AG09309 (cell line): ENCODE measurements at places on chromosomes 6 and 20.

DNA sequence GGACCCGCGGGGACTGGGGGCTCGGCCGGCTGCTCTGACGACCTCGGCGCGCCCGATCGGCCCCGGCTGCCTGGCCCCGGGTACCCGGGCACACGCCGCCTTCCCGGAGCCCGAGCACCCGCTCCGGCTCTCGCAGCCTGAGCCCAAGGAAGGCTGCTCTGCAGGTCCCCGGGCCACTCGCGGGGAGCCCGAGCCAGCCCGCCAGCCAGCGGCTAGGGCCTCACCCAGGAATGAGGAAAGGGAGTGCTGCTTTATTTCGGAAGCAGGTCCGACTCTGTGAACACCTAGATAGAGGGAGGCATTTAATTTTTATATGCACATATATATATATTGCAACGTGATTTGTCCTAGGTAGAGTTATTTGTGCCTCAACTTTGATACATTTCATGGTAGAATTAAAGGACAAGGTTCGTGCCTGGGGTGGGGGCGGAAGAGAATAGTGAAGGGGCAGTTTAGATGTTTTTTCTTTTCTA is 15.5 kb downstream of the FOXA2 start:
- DNase-seq: no peak

DNA sequence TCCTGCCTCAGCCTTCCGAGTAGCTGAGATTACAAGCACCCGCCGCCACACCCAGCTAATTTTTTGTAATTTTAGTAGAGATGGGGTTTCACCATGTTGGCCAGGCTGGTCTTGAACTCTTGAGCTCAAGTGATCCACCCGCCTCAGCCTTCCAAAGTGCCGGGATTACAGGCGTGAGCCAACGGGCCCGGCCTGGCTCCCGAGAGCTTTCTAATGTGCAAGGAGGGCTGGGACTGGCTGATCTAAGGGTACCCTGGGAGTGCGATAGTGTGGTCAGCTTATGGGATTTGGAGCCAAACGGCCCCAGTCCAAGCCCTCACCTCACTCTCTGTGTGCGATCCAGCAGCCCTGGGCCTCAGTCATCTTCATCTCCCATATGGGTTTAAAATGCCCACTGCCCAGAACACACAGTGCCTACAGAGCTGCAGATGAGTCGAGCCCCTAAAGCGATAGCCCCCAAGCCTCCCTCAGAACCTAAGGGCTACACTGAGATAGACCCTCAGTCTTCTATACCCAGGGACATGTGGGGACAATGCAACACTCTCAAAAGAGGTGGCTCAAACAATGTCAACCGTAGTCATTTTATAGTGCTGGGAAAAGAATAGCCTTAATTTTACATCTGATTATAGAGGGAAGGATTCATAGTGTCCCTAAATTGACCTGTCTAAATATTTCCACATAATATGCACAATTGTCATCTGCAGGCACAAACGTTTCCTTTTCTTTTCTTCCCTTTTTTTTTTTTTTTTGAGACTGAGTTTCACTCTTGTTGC is 50.1 kb downstream of the SSR1 start:
- no peak for DNase-seq

- no peak for DNase-seq
Observed at GRCh38 chr6:107668743-107669474, 155.2 kb downstream of the SCML4 start.

DNA sequence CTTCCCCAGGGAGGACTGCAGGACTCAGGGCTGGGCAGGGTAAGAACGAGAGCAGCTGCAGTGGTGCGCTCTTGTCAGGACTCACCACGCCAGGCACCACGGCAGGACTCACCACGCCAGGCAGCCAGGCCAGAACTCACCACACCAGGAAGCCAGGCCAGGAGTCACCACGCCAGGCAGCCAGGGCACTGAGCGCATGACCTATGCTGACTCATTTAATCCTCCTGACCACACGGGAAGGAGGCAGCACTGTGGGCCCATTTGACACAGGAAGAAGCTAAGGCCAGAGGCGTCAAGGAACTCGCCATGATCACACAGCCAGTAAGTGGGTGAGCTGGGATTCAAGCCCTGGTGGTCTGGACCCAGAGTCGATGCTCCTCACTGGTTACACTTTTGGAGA is 189.3 kb downstream of the PREX1 start:
- no peak for DNase-seq

DNA sequence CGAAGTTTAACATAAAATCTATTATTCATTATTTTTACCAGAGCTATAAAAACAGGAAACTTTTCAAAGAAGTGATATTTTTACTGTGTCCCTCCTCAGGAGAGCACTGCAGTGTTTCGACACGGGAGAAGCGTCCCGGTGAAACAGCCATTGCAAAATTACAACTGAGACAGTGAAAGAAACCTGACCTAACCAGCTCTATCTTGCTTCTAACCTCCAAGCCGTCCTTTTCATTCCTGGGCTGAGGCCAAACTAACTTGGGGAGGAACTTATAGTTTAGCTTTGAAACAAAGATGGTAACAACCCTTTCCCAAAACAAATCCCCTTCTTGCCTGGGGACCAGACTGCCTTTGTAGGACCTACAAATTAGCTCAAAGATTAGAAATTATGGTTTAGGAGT is 79.2 kb downstream of the WDR27 start:
- no peak for DNase-seq

DNA sequence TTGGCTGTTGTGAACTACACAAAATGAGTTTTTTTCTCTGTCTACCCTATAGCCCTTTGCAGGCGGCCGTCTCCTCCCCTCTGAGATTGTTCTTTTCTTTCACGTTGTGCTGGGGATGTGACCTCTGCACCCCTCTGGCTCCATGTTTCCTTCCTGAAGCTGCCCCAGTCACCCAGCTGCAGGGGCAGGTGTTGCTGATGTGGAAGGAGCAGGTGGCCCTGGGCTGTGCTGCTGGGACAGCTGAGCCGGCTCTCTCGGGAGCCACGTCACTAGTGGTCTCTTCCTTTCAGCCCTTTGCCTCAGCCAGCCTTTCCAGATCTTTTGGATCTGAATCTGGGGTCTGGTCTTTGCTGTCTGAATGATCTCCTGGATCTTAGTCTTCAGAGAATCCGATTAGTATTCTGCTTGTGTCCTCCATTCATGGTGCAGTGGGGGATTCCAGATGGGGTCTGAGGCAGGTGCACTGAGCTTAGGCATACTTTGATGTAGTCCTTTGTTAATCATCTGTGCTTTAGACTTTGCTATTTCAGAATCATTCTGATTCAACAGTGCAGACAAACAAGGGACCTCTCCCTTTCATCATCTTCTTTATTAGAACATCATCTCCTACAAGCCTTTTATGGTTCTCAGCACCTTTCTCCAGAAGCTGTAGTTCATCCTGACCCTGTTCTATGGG is 31.4 kb downstream of the TMEM181 start:
- no peak for DNase-seq

DNA sequence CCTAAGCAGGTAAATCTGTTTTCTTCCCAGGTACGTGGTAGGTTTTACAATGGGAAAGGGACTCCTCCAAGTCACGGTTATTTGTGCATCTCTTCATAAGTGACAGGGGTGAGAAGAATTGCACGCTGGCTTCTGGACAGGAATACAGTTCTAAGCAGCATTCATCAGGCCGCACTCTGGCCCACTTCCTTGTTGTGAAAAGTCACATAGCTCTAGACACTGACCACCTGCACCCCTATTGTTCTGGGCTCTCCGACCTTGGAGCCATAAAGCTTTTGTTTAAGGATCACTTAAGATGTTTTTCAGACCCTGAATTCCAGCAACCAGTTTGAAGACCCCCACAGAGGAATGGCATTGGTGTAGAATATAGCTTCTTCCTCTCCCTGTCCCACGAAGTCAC is 31.4 kb downstream of the RAMACL start:
- DNase-seq: no peak

GRCh38 chr6:8499540-8499939 is 64.2 kb upstream of the SLC35B3 start:
- no peak for DNase-seq

DNA sequence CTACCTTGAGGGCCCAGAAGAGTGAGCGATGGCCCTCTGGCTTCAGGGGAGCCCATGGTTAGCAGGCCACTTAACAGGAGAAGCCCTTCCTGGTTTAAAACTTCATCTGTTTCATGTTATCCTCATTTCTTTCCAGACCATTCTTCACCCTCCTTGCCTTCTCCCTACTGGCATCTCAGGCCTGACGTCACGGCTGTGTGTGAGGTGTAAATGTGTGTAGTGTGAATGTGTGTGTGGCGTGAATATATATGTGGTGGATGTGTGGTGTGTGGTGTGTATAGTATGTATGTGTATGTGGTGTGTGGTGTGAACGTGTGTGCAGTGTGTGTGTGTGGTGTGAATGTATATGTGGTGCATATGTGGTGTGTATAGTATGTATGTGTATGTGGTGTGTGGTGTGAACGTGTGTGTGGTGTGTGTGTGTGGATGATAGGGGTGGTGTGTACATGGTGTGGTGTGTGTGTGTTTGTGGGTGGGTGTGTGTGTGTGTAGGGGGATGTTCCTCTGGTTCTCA is 88.5 kb downstream of the SOD2 start:
- DNase-seq: no peak
